ENCODE measurements at places on chromosomes 12 and 14. TPM values are rescaled to one million over a fixed set of nuclear protein-coding genes. Genes with fewer than 3 reads are reported as not detected.

TAS2R50 gene
- total RNA-seq: 0.15 TPM

GLIPR1L2 gene
- total RNA-seq: not detected

C12orf50 gene
- total RNA-seq: not detected

COX8C gene
- not detected for total RNA-seq

RND1 gene
- 14.9 TPM for total RNA-seq

WNT5B gene
- total RNA-seq: 9.6 TPM

KRT71 gene
- not detected for total RNA-seq

CCDC38 gene
- not detected for total RNA-seq

NELL2 gene
- total RNA-seq: 0.35 TPM

SERPINA12 gene
- total RNA-seq: not detected

ARF3 gene
- 108 TPM for total RNA-seq

KRT85 gene
- total RNA-seq: not detected

PZP gene
- total RNA-seq: 0.24 TPM

APOF gene
- total RNA-seq: not detected

TAS2R9 gene
- total RNA-seq: 0.18 TPM

PRPH gene
- total RNA-seq: 1.5 TPM
